ENCODE measurements at places on chromosomes 7 and 10. TPM values are rescaled to one million over a fixed set of nuclear protein-coding genes. Genes with fewer than 3 reads are reported as not detected.

DNA sequence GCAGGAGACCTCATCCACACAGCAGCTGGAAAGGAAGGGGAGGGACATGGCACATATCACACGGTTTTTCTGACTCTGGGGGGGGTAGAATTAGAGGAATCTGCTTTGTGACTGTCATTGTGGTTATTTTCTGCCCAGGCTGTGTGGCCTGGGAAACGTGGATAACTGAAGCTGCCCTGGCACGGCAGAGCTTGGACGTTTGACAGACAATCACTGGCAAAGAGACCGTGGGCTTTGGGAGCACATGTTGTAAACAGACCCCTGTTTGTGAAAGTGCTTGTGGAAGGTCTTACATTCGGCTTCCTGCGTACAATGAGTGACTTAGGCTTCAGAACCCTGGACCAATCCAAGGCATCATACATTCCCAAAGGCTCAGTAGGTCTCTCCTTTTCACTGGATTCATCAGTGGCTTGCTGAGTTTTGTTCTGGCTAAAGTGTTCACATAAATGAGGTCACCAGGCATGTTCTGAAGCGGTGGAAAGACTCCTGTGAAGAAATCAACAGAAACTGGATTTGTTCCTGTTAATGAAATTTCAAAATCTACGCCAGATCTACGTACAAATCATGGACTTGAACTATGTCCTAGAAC lies 188.2 kb downstream of the TEX36 start:
- no peak for DNase-seq
- no peak overlapping the region for H3K27ac ChIP-seq
- no peaks in the 10 kb centered on the region for H3K36me3 ChIP-seq
- H3K4me3 ChIP-seq: no peak overlapping the region

DNA sequence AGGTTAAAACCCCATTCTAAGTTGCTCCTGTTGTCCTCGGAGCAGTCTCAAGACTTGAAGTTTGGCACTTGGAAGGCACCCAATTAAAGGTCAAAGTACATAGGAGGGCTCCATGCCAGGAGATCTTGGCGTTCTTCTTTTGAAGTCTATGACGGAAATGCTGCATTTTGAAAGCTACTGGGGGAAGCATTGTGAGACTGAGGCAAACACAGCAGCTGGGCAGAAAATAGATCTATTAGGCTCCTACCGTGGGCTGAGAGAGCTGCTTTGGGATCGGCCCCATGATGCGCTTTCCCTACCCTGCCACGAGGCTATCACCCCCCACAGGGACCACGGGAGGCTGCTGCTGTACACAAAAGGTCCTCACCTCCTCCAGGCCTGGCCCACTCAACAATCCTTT lies 20.0 kb downstream of the KIAA1549 start:
- DNase-seq: no peak
- no peak overlapping the region for H3K27ac ChIP-seq
- H3K27me3 ChIP-seq: peaks cover 2% of the 10 kb centered on the region

CAMK2G gene
- polyA plus RNA-seq: 48.7 TPM

- no peaks in the 10 kb centered on the region for H3K36me3 ChIP-seq
- DNase-seq: no peak
- H3K4me1 ChIP-seq: peaks cover 33% of the 10 kb centered on the region
- H3K4me3 ChIP-seq: no peak overlapping the region
- H3K27me3 ChIP-seq: no peaks in the 10 kb centered on the region
Measured at GRCh38 chr10:22715290-22715625, 880 bp upstream of the PIP4K2A start.

DNA sequence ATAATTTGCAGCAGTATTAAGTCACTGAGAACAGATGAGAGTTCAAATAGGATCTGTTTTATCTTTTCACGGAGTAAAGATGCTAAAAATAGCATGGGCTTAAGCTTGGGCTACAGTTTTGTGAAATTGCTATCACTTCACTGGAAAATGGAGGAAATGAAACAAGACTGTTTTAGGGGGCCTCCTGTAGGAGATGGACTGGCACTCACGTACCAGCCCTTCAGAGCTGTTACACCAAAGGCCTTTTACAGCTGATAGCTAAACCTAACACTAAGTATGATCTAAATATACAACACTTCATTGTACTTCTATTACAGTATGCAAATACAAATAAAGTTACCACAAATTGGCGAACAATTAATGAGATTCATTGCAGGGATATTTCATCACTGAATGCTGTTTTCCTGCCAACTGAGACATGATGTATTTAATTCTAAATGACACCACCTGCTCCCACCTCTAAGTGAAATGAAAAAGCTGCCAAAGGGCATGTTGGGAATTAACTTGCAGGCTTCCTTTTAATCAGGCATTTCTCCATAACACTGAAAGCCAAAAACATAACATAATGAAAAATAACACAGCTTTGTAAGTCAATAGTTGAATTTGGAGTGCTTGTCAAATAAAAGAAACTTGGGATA lies 304.5 kb upstream of the LRRN3 start:
- H3K27me3 ChIP-seq: no peaks in the 10 kb centered on the region
- no peaks in the 10 kb centered on the region for H3K4me1 ChIP-seq
- no peak overlapping the region for H3K4me3 ChIP-seq
- no peaks in the 10 kb centered on the region for H3K36me3 ChIP-seq
- H3K27ac ChIP-seq: no peak overlapping the region
- no peak for DNase-seq

- H3K27ac ChIP-seq: no peak overlapping the region
- DNase-seq: no peak
- H3K4me1 ChIP-seq: no peaks in the 10 kb centered on the region
- no peaks in the 10 kb centered on the region for H3K36me3 ChIP-seq
Measured at GRCh38 chr7:107938456-107939250, 47.7 kb downstream of the DLD start.

PILRB gene
- polyA plus RNA-seq: 391 TPM

DNA sequence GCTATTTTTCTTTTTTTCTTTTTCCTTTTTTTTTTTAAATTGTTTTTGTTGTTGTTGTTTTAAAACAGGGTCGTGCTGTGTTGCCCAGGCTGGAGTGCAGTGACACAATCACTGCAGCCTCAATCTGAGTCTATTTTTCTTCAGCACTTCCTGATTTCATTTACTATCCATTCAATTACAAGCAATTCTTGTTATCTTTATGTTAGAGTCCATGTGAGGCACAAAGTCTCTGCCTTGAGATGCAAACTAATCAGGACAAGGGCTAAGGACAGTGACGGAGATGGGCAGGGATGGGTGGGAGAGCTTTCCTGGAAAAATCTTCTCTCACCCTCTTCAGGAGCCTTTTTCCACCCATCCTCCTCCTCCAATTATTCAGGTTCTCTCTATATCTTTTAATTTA lies 157.3 kb upstream of the AUTS2 start:
- no peak for DNase-seq
- no peaks in the 10 kb centered on the region for H3K36me3 ChIP-seq
- no peak overlapping the region for H3K4me3 ChIP-seq
- H3K27me3 ChIP-seq: no peaks in the 10 kb centered on the region
- no peak overlapping the region for H3K27ac ChIP-seq

Data from B cell (primary cell).